ENCODE measurements at places on chromosomes 16 and 17.

DNA sequence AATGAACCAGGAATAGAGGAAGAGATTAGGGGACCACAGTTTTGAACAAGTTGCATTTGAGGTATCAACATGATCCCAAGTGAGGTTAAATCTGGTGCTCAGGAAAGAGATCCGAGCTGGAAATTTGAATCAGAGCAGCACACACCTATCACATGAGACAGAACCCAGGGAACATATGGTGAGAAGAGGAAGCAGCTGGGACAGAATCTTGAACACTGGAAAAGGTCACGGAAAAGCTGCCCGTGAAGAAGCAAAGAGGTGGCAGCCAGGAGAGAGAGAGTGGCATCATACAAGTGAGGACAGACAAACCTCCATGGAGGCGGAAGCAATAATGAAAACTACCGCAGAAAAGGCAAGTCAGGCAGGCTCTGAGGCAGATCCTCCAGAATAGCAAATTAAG lies 36.1 kb downstream of the USP31 start:
- no peak for DNase-seq

DNA sequence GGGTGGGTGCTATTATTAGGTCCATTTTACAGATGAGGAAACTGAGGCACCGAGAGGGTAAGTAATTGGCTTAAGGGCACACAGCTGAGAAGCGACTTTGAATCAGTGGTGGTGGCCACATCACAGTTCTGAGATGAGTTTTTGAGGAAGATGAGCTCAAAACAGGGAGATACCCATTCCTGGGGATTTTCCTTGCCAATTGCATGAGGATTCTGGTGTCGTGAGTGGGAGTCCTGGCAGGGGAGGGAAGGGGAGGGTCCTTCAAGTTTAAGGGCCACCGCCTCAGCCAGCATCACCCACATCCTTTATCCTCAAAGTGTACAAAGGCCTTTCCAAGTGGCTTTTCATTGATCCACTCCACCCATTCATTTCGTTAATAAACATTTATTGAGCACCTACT lies 45.3 kb downstream of the IL21R start:
- DNase-seq: no peak

GRCh38 chr16:24580665-24581064 lies 41.3 kb downstream of the RBBP6 start:
- no peak for DNase-seq

- no peak for DNase-seq
Measured at GRCh38 chr17:35044181-35044580, 19.3 kb downstream of the RFFL start.

DNA sequence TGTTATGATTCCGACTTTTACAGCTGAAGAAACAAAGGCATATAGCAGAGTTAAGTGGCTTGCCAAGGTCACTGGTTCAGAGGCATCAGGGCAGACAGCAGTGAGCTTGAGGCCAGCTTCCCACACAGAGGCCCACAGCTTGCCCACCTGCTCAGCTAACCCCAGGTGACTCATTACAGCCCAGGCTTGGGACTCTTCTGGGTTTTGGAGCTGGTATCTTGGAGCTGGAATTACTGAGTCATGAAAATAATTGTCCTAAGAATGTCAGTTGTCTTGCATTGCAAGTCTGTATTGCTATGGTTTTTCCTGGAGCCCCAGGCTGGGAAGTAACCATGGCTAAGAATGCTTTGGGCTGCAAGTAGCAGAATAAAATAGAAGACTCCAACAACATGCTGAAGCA lies 32.4 kb upstream of the IRX3 start:
- no peak for DNase-seq

- DNase-seq: no peak
Measured at GRCh38 chr17:17342242-17342945, 39.2 kb downstream of the NT5M start.

GRCh38 chr17:65551267-65552040 lies 10.0 kb downstream of the AXIN2 start:
- DNase-seq: no peak

DNA sequence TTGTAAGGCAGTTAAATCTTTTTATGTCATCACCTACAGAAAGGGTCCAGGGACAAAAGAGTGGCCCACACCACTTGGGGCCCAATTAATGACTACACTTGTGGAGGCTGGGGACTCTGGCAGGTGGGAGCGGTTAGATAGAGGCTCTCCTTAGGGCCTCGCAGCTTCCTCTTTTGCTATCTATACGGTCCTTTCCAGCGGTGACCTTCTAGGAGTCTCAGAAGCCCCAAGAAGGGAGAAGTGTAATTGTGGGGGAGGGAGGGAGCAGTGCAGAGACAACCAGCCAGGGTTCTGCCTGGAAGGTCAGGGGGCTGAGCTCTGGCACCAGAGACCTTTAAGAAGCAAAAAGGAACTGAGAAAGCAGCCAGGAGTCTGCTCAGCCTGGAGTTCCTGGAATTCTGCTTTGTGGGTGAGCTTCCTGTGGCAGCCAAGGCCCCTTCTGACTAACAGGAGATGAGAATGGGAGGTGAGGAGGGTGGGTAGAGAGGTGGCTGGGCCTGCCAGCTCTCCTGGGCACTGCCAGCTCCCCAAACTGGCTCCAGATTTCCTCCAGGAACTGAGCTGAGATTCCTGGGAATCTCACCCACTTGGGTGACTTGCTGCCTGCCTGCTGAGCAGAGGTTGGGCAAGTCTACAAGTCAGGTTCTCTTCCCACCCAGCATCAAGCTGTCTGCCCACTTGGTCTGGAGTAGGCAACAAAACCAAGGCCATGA lies 16.3 kb upstream of the MAP3K14 start:
- no peak for DNase-seq

DNA sequence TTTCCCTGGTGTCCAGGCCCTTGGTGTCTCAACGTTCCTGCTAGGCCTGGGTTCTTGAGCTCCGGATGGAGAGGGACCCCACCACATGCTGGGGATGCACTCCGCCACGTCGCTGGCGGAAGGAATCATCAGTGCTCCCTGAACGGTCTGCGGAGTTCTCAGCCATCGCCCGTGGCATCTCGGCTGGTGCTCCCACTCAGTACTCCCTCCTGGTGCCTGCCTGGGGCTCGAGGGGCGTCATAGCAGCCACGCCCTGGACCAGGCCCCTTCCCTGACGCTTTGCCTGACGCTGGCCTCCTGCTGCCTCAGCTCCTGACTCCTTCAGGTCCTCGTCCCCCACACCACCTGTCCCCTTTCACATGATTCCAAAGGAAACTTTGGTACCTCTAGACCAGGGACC lies 95.9 kb upstream of the CIBAR2 start:
- DNase-seq: no peak

DNA sequence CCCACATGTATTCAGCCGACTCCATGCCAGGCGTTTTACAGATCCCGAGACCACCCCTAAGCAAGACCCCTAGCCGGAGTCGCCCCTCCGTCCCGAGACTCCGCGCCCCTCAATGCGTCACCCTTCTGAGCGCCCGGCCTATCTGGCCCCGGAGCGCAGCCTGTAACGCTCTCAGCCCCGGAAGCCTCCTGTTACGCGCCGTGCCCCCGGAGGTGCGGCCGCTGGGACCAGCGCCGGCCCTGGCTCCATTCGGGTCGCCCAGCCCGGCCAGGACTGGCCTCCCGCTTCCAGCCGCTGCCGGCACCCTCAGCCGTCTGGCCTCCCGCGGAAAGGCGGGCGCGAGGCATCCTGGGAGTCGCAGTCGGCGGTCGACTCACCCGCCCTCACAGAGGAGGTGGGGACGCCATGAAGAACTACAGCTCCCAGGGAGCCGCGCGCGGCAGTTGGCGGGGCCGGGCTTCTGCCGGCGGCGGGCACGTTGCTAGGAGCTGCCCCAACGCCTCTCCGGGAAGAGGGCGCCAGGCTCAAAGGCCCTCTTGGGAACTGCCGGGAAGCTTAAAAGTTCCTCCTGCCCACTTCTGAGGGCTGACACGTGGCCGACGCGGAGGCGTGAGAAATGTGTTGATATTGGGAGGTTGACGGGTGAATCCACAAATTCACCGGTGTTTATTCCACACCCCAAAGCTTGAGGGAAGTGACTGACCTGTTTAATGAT lies at the start of gene FBF1:
Gene FBF1, minus strand, starts transcription at position 316 of the 715 bp plus-strand sequence. CDS start 2,893 bp downstream, outside the sequence.
- peak; percentile 91 for DNase-seq

DNA sequence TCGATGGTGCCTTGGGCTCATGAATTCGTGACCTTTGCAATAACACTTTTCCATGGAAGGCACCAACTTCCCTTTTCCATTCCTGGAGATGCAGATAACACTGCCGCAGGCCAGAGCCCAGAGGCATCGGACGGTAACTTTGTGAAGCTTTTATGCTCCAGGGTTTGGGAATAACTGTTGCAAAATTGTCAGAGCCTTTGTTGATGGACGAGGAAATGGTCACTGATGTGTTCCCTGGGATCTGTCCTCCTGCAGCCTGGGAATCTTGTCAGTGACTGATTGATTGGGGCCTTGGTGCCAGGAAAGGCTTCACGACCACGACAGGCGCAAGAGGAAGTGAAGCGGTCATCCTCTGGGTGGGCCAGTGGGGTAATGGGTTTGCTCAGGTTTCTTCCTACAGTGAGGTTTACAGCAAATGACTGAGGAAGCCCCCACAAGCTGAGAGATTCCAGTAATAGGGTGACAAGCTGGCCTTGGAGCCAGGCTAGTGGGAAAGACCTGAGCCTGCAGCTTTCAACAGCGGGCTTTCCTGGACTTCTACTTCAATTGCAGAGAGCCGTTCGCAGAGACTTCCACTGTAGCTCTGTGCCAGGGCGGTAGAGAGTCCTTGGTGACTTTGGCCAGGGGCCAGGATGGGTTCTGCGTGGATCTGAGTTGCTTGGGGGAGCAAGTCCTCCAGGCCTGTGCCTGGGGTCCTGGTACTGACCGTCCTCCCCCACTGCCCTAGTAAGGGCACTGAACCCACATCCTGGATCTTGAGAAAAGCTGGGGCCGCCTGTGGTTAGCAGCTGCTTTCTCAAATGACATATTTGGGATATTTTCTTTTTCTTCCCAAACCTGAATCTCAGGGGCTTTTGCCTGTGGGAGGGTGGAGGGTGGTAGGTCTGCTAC lies 37.6 kb downstream of the PGS1 start:
- DNase-seq: no peak

DNA sequence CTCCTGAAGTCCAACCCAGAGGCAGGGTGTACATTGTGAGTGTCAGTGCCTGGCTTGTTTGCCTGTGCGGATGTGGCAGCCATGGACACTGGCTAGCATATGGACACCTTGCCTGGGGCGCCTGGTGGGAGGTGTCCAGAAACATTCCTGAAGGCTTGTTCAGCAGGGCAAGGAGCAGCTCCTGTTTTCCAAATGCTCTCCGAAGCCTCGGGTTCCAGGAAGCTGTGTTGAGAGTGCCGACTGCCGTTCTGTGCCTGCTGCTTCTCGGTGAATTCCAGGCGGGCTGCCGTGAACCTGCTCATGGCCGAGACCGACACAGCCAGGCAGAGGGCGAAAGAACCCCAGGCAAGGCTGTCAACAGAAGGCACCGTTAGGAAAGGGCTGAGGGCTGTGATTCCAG lies 10.9 kb upstream of the DHRS7C start:
- DNase-seq: no peak

DNA sequence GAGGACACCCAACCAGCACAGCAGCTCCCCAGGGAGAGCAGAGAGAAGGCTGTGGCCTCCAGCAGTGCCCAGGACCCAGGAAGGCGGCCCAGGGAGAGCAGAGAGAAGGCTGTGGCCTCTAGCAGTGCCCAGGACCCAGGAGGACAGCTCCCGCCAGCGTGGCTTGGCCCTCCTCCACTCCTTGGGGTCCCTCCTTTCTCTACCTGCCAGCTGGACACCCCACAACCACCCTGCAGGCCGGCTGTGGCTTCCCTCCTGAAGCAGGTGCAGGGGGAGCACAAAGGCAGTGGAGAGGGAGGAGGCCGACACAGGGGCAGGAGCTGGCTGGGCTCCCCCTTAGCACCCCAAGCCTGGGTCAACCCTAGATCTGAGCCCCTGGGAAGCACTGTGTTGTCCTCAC lies 54.1 kb upstream of the FASN start:
- DNase-seq: no peak

- no peak for DNase-seq
Measured at GRCh38 chr16:52254746-52255145, 292.2 kb downstream of the TOX3 start.

DNA sequence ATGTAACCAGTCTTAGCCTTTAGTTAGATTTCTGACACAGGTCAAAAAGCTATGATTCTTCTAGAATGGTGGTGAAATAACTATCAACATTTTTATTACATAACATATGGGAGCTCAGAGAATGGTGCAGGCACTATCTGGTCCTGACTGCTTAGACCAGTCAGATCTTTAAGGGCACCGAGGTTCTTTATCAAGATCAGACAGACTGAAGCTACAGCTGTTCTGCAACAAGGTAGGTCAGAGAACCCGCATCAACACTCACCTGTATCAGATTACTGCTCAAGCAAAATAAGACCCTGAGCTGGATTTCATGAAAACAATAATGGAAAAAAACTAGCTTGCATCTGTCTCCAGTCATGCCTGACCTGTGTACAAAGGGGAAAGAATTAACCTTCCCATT lies 160.4 kb downstream of the KCNJ2 start:
- no peak for DNase-seq
